Cortex of kidney (tissue), 1 donor: ENCODE measurements at places on chromosomes 16 and 17.

- DNase-seq, result no peak
Measured at GRCh38 chr16:23476289-23476688, 23.3 kb upstream of the COG7 start.

- DNase-seq, result no peak
Measured at GRCh38 chr16:63059676-63060075, 1023.4 kb upstream of the CDH8 start.

DNA sequence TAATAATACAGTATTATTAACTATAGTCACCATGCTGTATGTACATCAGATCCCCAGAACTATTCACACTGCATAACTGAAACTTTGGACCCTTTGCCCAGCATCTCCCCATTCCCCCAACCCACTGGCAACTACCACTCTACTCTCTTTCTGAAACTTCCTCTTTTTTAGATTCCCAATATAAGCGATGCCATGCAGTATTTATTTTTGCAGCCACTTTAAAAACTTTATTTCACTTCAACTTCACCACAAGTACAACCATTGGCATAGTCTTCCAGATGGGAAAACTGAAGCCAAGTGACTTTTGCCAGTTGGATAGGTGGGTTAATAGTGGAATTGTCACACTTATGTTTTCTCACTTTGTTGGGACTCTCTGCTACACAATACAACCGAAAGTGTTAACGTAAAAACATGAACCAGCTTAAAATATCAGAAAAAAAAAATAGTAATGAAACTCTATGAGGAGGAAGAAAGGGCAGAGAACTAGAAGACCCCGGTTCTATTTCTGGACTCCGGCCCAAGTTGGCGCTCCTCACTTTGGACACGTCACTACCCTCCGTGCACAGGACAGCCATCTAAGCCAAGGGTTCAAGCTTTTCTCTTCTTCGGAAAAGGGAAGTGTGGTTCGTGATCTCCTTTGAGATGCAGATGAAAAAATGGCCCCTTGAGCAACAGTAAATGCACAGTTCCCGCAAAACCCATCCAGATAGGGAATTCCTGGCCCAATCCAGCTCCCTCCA is 743 bp downstream of the SHCBP1 start:
- DNase-seq, result no peak

DNA sequence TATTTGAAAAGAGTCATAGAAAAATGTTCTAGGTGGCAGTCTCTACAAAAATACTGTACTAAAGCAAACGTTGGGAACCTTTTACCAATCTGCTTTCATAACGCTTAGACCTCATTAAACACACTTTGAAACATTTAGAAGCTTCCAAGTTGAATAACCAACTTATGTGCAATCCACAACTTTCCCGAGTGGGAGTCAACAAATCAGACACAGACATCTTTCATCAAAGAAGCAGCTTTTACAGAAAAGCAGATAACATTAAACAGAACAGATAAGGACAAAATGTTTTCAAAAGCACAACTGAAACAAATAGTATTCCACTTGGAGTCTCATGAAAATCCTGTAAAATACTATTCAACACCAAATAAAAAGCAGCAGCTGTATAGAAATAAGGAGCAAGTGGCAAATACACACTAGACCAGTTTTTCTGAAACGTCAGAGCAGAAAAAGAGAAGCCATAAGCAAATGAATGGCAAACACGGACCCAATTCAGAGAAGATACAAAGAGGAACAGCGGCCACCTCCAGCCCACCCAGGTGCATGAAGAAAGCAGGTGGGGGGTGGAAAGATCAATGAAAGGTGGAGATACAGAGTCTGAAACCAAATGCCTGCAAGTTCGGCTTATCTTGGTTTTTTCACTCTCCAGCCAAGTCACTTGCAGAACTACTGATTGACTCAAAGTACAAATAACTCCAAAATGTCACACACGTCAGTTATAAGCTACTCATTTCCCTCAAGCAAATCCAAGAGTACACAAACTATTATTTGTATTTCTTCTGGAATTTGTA is 18.4 kb upstream of the FBF1 start:
- no peak for DNase-seq

DNA sequence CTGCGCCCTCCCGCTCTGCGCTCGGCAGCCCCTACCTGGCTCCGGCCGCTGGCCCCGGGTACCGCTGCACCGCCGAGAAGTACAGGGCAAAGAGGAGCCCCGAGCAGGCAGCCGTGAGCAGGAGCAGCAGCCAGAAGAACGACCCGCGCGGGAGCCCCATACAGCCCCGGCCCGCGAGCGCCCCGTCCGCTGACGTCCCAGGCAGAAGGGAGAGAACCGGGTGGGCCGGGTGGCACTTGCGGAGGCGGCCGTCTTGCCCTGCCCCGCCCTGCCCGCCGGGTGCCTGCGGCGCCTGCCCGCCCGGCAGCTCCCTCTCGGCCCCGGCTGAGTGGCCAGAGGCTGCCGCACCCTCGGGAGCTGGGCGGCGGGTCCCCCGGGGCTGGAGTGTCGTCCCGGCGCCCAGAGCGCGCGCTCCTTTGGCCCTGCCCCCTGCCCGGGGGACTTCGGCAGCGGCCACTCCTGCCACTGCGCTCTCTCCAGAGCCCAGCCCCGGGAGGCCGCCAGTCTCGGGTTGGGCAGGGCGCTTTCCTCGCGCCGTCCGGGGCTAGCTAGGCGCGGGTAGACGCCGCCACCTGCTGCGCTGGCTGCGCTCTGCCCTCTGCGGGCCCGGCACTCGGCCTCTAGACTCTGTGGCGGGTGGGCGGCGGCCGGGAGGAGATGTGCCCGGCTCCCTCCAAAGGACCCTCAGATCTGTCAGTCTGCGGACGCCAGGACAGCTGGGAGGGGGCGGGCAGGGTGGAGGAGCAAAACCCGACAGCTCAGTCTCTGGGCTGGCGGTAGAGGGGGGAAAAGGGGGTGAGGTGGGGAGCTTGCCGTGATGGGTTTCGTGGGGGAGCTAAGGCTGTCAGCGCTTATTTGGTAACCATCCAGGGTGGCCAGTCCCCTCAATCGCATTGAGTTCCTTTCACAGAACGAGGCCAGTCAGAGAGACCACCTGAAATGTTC is at the start of gene ST6GALNAC2:
Gene ST6GALNAC2 (minus strand): TSS at position 212 of the 945 bp plus-strand sequence. CDS start 52 bp downstream, at position 160.
- no peak for DNase-seq

- DNase-seq, result no peak
Measured at GRCh38 chr17:81961087-81961511, at the start of gene NOTUM. Gene NOTUM (minus strand): TSS chr17:81961187. CDS start chr17:81960909, 278 bp downstream.

DNA sequence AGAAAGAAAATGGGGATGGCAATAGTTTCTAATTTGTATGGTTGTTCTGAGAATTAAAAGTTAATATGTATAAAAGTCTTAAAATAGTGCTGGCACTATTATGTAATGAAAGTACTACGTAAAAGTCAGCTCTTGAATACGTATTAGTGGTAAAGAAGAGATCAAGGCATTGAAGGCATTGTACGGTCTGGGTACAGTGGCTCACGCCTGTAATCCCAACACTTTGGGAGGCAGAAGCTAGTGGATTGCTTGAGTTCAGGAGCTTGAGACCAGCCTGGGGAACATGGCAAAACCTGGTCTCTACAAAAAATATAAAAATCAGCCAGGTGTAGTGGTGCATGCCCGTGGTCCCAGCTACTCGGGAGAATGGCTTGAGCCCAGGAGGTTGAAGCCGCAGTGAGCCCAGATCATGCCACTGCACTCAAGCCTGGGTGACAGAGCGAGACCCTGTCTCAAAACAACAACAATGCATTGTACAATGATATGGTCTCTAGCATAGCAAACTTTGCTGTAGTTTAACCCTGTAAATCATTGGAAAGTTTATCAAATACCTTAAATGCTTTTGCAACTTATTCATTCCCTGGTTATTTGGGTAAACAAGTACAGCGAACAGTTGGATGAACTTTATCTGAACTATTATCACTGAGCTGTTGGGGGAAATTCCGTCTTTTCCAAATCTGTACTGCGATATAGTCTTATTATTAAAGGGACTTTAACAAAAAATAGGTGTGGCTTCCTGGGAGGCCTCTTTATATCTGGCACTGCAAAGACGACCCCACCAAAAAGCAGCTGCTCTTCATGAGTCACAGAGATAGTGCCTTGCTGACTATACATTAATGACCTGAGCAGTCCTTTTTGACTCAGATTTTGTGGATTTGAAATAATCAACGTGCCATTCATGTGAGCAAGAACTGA is 73.6 kb downstream of the GPRC5B start:
- DNase-seq, result no peak

GRCh38 chr17:65097110-65097509 is 40.1 kb upstream of the RGS9 start:
- no peak for DNase-seq

- no peak for DNase-seq
Measured at GRCh38 chr17:62888148-62888547, 77.9 kb upstream of the TANC2 start.

DNA sequence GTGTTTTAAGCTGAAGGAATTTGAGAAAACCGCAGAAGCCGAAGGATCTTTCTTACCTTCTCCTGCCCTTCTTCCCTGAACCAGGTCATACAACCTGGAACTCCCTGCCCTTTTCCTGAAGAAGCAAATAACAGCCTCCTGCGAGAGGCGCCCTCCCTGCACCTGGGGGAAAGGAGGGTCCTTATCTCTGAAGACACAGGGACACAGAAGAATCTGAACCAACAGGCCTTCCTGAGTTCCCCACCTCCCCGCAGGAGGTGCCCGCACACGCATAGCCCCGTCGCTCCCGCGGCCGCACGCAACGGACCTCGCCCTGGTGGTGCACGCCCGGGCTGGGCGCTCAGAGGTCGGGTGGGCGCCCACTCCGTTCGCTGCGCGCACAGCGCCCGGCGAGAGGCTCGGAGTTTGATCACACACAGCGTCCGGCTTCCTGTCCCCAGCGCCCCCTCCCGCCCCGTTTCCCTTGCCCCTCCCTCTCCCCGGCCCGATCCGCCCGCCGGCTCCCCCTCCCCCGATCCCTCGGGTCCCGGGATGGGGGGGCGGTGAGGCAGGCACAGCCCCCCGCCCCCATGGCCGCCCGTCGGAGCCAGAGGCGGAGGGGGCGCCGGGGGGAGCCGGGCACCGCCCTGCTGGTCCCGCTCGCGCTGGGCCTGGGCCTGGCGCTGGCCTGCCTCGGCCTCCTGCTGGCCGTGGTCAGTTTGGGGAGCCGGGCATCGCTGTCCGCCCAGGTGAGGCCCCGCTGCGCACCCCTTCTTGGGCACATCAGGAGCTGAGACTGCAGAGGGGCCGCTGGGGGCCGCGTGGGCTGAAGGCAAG is at the start of gene TNFSF12:
Gene TNFSF12 (plus strand): TSS at position 474 of the 816 bp plus-strand sequence. CDS start 96 bp downstream, at position 570.
- DNase-seq, result no peak

GRCh38 chr16:84132527-84133285 is 12.3 kb downstream of the HSDL1 start:
- no peak for DNase-seq

DNA sequence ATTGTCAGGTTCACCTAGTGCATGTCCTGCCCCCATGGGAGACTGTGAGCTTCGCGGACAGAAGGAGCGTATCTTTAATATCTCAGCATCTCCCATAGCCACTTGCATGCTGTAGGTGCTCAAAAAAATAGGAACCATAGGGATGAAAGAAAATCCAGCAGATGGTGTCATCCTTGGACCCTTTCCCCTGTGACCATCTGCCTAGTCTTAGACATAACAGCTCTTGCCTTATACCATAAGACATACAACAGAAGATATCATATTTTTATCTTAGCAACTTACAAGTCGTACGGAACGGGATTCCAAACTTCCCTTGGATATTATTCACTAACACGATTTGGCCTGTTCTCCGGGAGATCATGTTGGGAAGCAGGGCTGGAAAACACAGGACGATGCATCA is 14.5 kb downstream of the DHRS7C start:
- DNase-seq, result no peak

DNA sequence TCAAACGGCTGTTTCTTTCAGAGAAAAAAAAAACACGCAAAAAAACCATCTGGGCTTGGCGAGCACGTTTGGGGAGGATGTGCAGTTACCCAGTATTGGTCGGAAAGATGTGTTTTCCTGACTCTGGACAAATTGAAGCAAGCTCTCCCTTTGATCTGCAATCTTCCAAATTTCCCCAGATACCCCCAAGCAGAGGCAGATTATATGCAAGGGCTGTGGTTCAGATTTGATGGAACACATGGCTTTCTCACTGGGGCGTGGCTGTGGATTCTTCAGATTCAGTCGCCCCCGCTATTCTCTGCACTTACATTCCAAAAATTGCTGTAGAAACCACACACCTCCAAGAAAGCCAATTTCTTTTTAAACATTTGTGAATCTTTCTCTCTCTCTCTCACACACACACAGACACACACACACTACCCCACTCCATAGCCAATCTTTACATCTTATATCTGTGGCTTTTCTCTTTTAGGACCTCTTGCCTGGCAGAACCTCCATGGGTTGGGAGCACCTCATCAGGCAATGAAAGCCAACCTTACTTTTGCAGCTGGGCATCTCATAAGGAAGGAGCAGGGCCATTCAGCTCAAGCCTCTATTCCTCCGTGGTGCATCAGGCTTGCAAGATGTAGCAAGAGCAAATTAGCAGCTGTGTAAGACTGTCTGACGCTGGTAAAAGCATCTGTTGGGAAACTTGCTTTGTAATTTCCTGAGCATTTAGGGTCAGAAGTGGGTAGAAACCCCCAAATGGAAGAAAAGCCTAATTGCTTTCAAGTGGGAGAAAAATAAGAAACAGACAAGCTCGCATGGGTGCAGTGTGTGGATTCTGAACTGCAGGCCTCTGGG is 103.9 kb upstream of the FAM20A start:
- DNase-seq, result no peak

GRCh38 chr16:75718452-75718851 is 7.8 kb downstream of the CPHXL start:
- no peak for DNase-seq

DNA sequence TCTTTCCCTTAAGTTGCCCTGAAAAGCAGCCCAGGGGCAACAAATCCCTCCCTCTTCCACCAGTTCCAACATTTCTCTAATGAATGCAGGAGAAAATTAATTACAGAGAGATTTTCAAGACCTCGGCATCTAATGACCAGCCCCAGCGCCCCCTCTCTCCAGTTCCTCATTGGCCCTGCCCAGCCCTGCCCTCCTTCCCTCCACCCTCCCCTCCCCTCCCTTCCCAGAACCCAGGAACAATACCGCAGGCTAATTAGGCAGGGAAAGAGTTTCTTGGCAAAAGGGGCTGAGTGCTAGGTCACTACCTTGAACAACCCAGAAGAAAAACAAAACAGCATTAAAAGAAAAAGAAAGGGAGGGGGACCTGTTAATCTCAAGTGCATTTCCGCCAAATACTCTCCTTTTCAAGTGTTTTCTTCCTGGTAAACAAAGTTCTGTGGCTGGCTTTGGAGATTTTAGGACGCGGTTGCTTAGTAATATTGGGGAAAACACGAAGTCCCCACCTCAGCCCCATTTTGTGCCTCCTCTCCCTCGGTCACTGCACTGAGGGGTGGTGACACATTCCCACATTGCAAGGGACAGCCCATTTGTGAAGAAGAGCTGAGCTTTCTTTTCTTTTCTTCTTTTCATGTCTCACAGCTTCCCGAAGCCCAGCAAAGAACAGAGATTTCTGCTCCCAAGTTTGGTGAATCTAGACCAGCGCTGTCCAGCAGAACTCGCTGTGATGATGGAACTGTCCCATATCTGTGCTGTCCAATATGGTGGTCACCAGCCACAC is 215.4 kb downstream of the SOX9 start:
- DNase-seq, result no peak

DNA sequence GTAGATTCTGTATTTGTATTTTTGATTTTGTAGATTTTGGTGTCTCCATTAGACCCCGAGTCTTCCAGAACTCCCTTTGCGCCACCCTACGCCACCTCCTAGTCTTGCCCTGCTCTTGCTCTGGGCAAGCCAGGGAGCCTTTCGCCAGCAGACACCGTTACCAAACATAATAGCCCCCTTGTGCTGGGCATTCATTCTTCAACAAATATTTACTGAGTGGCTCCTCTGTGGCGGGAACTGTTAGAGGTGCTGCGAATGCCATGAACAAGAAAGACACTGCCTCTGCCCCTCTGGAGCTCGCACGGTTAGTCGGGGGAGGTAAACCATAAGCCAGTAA is 841 bp upstream of the GPT2 start:
- no peak for DNase-seq
